ENCODE measurements at places on chromosomes 12 and 14. TPM values are rescaled to one million over a fixed set of nuclear protein-coding genes. Genes with fewer than 3 reads are reported as not detected.

ERG28 gene
- 25.5 TPM for total RNA-seq

- peaks cover 11% of the 10 kb centered on the region for H3K4me1 ChIP-seq
- no peak for DNase-seq
- H3K27ac ChIP-seq = no peak overlapping the region
- no peaks in the 10 kb centered on the region for H3K36me3 ChIP-seq
Measured at GRCh38 chr12:41514907-41515306, 326.8 kb downstream of the PDZRN4 start.

- peaks cover 43% of the 10 kb centered on the region for H3K4me1 ChIP-seq
- DNase-seq = no peak
- H3K27ac ChIP-seq = peak overlapping the region; percentile 85
- H3K36me3 ChIP-seq = peaks cover 32% of the 10 kb centered on the region
- no peaks in the 10 kb centered on the region for H3K27me3 ChIP-seq
Measured at GRCh38 chr12:95204141-95204866, 13.0 kb downstream of the FGD6 start.

KRT7 gene
- 125 TPM for total RNA-seq

- peak; percentile 62 for DNase-seq
- no peaks in the 10 kb centered on the region for H3K36me3 ChIP-seq
- peaks cover 10% of the 10 kb centered on the region for H3K4me1 ChIP-seq
- H3K4me3 ChIP-seq = no peak overlapping the region
Measured at GRCh38 chr14:101112351-101113107, 209.0 kb upstream of the RTL1 start.

GRCh38 chr14:68050177-68050576, 230.6 kb downstream of the RAD51B start:
- H3K27ac ChIP-seq = no peak overlapping the region
- H3K27me3 ChIP-seq = no peaks in the 10 kb centered on the region
- peaks cover 11% of the 10 kb centered on the region for H3K36me3 ChIP-seq
- no peak for DNase-seq
- H3K4me1 ChIP-seq = peaks cover 6% of the 10 kb centered on the region

NCOR2 gene
- total RNA-seq = 227 TPM

TMEM106C gene
- 76.7 TPM for total RNA-seq

Data from type B pancreatic cell (in vitro differentiated cells).